ENCODE measurements at places on chromosomes 12 and 14.

- peak; percentile 31 for DNase-seq
These were observed 150.2 kb upstream of the C14orf180 start for GRCh38 chr14:104429291-104429861.

GRCh38 chr12:59055204-59055860, 135.0 kb upstream of the LRIG3 start:
- no peak for DNase-seq

GRCh38 chr14:93511001-93511400, 80.3 kb downstream of the UNC79 start:
- no peak for DNase-seq

DNA sequence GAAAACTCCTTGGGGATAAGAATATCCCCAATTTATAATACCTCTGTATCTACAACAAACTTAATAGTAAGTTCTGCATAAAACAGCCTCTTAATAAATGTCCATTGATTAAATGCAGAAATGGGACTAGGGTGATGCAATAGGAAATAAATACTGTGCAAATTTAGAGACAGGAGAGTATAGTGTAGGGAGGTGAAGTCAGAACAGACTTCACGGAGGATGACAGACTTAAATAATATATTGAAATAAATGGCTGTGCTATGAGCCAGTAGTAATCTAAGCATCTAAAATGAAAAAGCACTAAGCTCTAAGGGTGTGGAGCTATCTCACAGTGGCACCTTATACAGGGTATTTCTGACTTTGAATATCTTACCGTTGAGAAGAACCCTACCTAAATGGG, 265.3 kb downstream of the GRIN2B start:
- no peak for DNase-seq

DNA sequence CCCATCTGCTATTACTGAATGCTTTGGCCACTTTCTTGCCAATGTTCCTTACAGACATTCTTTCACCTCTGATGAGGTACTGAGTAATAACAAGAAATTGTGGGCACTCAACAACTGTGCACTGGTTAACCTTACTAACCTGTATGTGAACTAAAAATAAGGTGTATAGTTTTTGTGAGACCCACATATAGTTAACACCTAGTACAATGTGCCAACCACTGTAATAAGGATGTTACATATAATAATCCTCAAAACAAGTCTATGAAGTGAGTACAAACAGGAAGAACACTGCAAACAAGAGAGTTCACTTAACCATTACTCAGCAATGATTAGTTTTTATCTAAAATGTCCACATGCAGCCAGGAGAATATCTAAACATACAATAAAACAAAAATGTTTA, 4.5 kb downstream of the DDHD1 start:
- no peak for DNase-seq

DNA sequence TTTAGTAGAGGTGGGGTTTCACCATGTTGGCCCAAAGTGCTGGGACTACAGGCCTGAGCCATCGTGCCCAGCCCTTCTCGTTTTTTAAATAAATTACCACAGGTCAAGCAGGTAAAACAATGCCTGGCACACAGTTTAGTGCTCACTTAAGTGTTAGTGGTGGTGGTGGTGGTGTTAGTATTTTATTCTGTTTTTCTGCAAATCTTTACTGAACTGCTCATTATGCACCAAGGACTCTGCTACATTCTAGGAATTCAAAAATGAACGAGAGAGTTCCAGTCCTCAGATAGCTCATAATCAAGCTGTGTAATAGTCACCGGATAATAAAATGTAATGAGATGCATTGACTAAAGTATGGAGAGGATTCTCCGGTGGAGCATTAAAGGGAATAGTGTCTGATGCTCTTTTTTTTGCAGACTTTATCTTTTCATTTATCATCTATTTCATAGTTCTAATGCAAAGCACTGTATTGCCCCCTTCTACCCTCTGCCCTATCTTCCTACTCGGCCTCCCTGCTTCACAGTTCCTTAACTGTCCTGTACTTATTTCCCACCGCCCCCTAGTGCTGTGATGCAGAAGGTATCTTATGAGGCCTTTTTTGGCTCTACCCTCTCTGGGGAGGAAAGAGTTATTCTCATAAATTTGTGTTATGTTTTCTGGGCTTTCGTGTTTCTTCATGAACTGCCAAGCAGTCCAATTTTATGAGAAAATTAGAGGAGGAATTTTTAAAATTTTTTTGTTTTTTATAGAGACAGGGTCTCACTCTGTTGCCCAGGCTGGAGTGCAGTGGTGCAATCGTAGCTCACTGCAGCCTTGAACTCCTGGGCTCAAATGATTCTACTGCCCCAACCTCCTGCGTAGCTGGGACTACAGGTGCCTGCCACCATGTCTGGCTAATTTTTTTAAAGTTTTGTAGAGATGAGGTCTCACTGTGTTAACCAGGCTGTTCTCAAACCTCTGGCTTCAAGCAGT, 1.0 kb downstream of the ITFG2 start:
- DNase-seq: no peak

DNA sequence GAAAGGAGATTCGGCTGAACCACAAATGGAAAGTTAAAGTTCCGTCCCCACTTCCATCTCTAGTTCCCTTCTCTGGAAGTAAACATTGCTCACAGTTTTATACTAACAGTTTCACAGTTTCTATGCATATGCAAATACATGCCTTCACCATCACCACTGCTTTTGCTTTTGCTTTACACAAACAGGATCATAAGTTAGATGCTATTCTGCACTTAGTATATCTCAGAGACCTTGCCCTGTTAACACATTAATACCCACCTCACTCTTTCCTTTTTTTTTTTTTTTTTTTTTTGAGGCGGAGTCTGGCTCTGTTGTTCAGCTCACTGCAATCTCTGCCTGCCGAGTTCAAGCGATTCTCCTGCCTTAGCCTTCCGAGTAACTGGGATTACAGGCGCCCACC, 890 bp downstream of the TEP1 start:
- DNase-seq: no peak

GRCh38 chr12:57430112-57430930, 522 bp downstream of the R3HDM2 start:
- peak; percentile 69 for DNase-seq

- DNase-seq: no peak
These were observed 600.5 kb downstream of the RERGL start for GRCh38 chr12:17489452-17489851.

- DNase-seq: peak; percentile 89
These were observed at the start of gene ACRBP for GRCh38 chr12:6647083-6647604. Gene ACRBP (minus strand): TSS chr12:6647432. CDS start chr12:6647366, 66 bp downstream.

DNA sequence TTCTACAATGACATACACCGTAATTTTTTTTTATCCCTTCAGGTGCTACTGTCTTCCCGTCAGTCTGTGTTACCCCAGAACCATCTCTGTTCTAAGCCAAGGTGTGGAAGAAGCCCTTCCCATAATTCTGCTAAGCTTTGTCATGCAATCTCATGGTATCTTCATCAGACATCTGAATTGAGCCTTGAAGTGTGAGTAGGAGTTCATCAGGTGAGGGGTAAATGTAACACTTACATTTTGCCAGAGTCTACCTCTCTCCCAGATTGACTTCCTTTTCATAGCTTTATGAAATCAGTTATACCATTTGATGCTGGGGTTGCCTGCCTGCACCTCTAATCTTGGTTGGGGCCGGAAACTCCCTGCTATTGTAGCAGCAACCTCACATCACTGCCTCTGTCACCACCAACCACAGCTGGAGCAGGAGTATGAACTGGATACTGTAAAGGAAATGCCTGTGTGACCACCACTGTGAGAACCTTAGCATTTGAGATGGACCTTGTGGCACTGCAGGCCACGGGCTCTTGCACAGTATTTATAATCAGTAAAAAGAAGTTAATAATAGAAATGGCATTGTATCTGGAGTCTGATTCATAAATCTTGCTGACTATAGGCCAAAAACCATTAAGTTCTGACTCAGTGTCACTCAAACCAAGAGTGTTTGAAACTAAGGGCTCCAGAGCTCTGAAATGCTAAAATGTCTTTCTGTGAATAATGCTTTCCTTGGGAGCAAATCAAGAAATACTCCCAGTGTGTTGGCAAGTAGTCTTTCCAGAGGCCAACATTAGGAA, 58.7 kb upstream of the STK38L start:
- DNase-seq: no peak

- no peak for DNase-seq
These were observed 26.3 kb upstream of the BBS10 start for GRCh38 chr12:76374386-76375020.
